ENCODE measurements at places on chromosomes 7 and 10. TPM values are rescaled to one million over a fixed set of nuclear protein-coding genes. Genes with fewer than 3 reads are reported as not detected.

FRMD4A gene
- 206 TPM for total RNA-seq

NRCAM gene
- total RNA-seq = 21.1 TPM

ZNF804B gene
- not detected for total RNA-seq

SEPTIN14 gene
- not detected for total RNA-seq

KLF14 gene
- 0.66 TPM for total RNA-seq

SLIT1 gene
- total RNA-seq = 0.33 TPM

OR2A1 gene
- total RNA-seq = not detected

NUP205 gene
- 64.2 TPM for total RNA-seq

OR9A4 gene
- total RNA-seq = not detected

MSMB gene
- total RNA-seq = not detected

PON3 gene
- total RNA-seq = 2.5 TPM

IGF2BP3 gene
- 0.94 TPM for total RNA-seq

WNT2 gene
- 0.38 TPM for total RNA-seq

HECW1 gene
- 0.49 TPM for total RNA-seq

XPNPEP1 gene
- total RNA-seq = 97.7 TPM

NACAD gene
- 5.3 TPM for total RNA-seq

POLR2J2 gene
- total RNA-seq = 2.1 TPM

FKBP6 gene
- total RNA-seq = not detected

SHLD2 gene
- total RNA-seq = 28.9 TPM

SP4 gene
- total RNA-seq = 14.6 TPM

C10orf105 gene
- total RNA-seq = not detected

PIK3CG gene
- 5.7 TPM for total RNA-seq

GTPBP10 gene
- 19.4 TPM for total RNA-seq

CYP3A5 gene
- total RNA-seq = 0.88 TPM

THNSL1 gene
- 1.3 TPM for total RNA-seq

LIPN gene
- total RNA-seq = 1.7 TPM

SRRM3 gene
- total RNA-seq = 2.6 TPM

CPN1 gene
- total RNA-seq = not detected

ERVW-1 gene
- not detected for total RNA-seq

ZP3 gene
- total RNA-seq = 1.8 TPM

ZNF488 gene
- total RNA-seq = not detected

OR9A2 gene
- total RNA-seq = not detected

GHRHR gene
- total RNA-seq = not detected

NPFFR1 gene
- not detected for total RNA-seq

GNGT1 gene
- total RNA-seq = not detected

SLC18A2 gene
- total RNA-seq = 0.51 TPM

VPS37D gene
- 2.6 TPM for total RNA-seq

LRRN3 gene
- 3.4 TPM for total RNA-seq

OR13A1 gene
- total RNA-seq = not detected

CD36 gene
- 2,701 TPM for total RNA-seq

TMEM26 gene
- total RNA-seq = 1.0 TPM

HOXA11 gene
- 1.8 TPM for total RNA-seq

All from subcutaneous adipose tissue (tissue), 4 donors.